NCI-H1048 (cell line): ENCODE measurements at places on chromosomes 11 and 22.

DNA sequence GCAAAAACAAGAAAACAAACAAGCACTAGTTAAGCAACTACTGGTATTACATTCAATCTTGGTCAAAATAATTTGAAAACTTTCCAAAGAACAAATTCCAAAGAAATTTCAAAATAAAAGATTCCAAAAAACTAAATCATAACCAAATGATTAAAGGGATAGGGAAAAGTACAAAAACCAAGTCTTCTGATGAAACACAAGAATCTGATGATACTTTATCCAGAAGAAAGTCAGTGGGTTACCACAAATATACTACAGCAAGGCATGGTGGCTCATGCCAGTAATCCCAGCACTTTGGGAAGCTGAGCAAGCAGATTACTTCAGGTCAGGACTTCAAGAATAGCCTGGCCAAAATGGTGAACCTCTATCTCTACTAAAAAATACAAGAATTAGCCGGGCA, 59.1 kb downstream of the NUP98 start:
- no peak for DNase-seq

- DNase-seq = no peak
Observed at GRCh38 chr11:133896642-133897330, 51.5 kb upstream of the SPATA19 start.

DNA sequence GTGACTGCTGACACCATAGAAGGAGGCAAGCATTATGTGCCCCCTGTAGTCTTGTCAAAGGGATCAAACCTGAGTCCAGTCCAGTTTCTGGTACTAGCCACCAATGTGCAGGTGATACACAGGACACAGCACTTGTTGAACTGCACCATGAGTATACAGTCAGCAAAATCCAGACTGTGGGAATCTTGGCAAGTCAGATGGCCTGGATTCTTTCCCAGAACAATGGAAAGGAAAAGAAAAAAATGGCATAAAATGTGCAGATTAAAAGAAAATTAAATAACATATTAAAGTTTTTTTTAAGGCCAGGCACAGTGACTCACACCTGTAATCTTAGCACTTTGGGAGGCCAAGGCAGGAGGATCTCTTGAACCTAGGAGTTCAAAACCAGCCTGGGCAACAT, 16.8 kb downstream of the CRY2 start:
- DNase-seq = no peak

GRCh38 chr11:67160872-67161783, 42.1 kb downstream of the KDM2A start:
- no peak for DNase-seq

GRCh38 chr11:68855205-68855981, 13.7 kb upstream of the CPT1A start:
- no peak for DNase-seq

- no peak for DNase-seq
Observed at GRCh38 chr11:123366924-123367323, 63.1 kb upstream of the GRAMD1B start.

- no peak for DNase-seq
Observed at GRCh38 chr22:42173183-42173926, 42.7 kb upstream of the CYP2D6 start.

GRCh38 chr11:68454767-68455166, 5.8 kb upstream of the PPP6R3 start:
- no peak for DNase-seq

GRCh38 chr11:64003807-64004589, 17.8 kb downstream of the OTUB1 start:
- no peak for DNase-seq

DNA sequence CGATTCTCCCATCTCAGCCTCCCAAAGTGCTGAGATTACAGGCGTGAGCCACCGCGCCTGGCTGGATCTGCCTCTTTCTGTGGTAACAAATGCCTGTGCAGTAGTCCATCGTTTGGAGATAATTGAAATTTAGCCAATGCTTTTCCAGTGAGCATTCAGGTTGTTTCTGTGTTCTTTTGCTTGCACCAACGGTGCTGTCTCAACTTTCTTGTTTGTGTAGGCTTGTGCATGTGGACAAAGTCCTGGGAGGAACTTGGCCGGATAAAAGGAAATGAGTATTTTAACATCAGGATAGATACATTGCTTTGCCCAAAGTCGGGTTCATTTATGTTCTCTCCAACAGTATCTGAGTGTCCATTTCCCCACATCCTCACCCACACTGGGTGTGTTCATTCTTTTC, 85.7 kb downstream of the KIAA1671 start:
- DNase-seq = no peak

DNA sequence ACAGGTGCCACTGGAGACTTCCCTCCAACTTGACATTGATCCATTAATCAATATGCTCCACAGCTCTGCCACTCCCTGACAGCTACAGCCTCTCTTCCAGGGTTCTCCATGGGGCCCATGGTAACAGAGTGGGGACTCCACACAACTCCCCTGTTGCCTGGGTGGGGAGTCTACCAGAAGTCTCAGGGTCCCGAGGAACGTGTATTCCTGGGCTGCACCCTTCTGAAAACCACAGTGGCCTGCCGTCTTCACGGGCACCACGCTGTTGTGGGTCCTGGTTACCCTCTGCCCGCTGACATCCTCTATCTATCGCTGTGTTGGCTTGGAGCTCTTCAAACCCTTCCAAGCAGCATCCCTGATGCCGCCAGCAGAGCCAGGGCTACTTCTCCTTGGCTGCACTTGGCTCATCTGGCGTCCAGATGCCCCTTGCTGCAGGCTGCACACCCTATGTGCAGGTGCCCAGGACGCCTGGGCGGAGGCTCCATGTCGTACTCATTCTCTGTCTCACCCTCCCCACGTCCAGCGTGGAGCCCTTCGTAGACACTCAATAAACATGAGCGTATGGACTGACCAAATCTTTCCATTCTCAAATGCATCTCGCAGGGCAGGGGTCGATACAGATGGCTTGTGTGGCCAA, 1341.8 kb downstream of the TBC1D22A start:
- no peak for DNase-seq

GRCh38 chr11:37449146-37449545, 851.1 kb upstream of the RAG2 start:
- DNase-seq = no peak

DNA sequence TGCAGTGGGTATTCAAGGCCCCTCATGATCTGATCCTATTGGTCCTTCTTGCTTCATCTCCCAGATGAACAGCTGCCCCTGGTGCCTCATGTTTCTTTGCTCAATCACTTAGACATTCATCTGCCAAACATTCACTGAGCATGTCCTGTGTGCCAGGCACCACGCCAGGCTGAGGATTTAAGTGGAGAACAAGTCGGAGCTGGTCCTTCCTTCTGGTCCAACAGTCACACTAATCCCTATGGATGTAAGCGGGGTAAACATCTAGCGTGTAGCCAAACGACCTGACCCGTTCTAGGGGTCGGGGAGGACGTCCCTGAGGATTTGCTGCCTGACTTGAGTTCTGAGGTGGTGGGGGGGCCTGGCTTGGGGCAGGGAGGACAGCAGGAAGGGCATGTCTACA, 21.9 kb downstream of the ZMAT5 start:
- DNase-seq = no peak

GRCh38 chr11:44188643-44189042, 93.2 kb downstream of the EXT2 start:
- DNase-seq = no peak

DNA sequence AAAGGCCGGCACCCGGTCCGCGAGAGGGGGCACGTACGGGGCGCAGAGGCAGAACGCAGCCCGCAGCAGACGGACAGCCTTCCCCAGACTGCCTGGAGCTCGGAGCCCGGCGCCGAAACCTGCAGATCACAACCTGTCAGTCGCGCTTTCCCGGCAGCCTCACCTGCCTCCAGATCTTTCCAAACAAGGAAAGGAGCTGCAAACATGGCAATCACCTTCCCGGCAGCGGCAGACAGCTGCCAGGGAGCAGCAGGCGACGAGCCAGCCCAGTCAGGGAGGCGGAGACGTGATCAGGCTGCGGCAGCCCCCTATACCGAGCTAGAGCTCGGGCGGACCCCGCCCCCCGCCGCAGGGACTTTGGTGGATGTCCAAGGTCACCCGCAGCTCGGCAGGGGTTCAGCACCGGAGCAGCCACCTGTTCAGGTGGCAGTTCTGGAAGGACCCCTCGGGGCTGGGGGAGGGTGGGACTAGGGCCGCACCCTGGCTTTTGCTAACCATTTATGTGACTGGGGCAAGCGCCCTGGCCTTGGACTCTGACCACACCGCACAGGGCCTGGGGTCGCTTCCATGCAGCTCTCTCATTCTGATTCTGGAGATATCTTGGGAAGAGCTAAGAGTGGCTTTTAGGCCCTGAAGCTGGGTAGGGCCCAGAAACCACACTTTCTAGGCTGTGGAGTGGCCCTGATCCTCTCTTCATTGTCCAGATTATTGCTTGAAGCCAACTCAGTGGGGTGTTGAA, 143.8 kb downstream of the NECTIN1 start:
- DNase-seq = no peak

DNA sequence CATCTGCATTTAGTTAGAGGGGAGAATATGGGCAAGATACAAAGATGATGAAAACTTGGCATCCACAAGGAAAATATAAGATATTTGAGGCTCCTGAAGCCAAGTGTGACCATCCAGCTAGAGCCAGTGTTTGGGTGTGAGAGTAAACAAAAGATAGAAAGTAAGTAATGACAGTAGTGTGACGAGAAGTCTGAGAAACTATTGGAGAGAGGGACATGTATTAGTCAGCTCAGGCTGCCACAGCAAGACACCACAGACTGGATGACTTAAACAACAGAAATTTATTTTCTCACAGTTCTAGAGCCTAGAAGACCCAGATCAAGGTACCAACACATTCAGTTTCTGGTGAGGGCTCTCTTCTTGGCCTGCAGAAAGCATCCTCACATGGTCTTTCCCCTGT, 6.4 kb upstream of the CCKBR start:
- no peak for DNase-seq

DNA sequence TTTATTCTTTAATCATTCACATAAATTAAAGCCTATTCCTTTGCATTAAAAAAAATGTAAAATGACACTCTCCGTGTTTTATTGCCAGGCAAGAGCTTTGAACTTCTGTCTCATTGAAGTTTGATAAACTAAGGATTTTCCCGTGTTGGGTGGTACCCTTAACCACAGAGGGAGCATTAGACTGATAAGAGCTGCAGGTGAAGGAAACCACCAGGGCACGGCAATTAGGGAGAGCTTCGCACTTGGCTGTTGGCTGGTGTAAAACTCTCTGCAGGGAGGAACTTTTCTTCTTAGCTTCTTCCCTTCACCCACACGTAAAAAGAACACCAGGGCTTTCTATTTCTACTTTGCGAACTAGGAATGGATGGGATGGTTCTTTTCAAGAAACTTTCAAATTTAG, 47.0 kb downstream of the CSTPP1 start:
- DNase-seq = no peak

DNA sequence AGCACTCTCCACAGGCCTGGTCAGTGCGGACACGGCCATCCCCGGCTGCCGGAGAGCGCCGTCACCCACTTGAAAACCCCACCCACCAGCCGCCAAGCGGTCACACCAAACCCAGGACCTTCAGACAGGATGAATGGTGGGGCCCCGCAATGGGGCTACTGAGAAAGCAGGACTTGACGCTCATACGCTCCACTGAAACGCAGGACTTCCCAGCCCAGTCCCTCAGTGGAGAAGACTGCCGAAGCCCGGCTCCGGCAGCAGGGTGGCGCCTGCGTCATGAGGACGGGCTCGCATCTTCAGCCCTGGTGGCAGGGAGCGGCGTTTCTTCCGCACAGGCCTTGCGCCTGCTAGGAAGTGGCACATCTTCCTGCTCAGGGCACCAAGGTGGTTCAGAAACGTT, 15.3 kb upstream of the PHLDA2 start:
- no peak for DNase-seq

GRCh38 chr11:1163911-1164735, 6.4 kb downstream of the MUC5AC start:
- no peak for DNase-seq

GRCh38 chr11:67541198-67541597, 18.0 kb upstream of the CABP2 start:
- no peak for DNase-seq

- no peak for DNase-seq
Observed at GRCh38 chr11:111386611-111387150, 7.6 kb upstream of the POU2AF1 start.

DNA sequence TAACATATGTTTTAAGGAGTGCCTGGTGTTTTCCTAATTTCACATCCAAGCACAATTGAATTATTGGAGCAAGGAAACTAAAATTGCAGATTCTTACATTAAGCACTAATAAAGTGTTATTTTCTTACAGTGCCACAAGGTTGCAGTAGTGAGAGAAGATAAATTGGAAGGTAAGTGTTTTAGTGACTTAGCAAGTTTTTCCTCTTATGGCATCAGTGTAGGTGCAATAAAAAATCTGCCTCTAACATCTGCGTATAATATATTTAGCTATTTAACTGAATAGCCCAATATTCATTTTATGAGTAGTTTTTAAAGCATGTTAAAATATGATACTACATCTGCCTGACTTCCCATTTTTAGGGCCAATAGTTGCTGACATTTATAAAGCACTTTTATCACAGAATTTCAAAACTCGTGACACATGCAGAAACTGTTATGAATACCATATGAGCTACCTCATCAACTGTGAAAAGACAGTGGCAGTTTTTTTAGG, 19.0 kb downstream of the POLD3 start:
- no peak for DNase-seq

GRCh38 chr11:123351375-123351774, 78.7 kb upstream of the GRAMD1B start:
- DNase-seq = no peak

DNA sequence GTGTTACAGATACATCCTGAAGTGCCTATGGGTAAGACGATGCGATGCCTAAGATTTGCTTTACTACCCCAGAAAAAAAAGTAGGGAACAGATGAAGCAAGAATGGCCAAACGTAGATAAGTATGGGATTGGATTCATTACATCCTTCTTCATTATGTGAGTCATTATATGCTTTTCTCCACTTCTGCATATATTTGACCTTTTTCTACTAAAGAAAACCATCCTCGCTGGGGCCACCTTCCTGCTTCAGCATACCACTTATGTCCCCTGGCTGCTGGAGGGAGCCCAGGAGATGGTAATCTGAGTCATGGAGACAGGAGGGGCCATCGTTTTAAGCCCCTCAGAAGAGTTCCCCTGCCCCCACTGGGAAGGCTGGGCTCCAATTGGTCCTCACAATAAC, 14.4 kb upstream of the KLHL35 start:
- DNase-seq = no peak

DNA sequence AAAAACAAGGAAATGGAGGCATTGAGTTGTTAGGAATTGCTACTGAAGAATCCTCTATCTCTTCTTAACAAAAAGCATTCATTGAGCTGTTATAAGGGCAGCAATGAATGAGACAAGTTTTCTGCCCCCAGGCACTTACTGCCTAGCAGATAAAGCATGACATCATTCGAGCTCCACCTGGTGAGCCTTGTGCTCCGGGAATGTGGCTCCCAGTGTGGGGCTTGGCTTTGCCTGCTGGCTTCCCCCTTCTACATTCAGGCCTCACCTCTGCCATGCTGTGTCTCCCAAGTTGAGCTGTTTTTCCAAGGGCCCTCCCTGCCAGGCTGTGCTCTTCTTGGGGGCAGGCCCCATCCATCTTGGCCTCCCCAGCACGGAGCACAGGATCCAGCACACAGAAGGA, 56.9 kb upstream of the EIF3D start:
- no peak for DNase-seq

GRCh38 chr11:22556381-22556780, 69.2 kb downstream of the FANCF start:
- no peak for DNase-seq

- DNase-seq = no peak
Observed at GRCh38 chr11:105000167-105000566, 22.8 kb downstream of the CASP5 start.

GRCh38 chr11:59829358-59829757, 15.9 kb downstream of the CBLIF start:
- DNase-seq = no peak
